ENCODE measurements at places on chromosomes 16 and 17. TPM values are rescaled to one million over a fixed set of nuclear protein-coding genes. Genes with fewer than 3 reads are reported as not detected.
A peak's percentile ranks its signal among the peaks of the same experiment; 100 is the strongest.

PRDM7 gene
- total RNA-seq, result not detected

METTL2A gene
- 28.3 TPM for total RNA-seq

BCO1 gene
- 0.94 TPM for total RNA-seq

SLC6A4 gene
- total RNA-seq, result not detected

ANKS4B gene
- total RNA-seq, result not detected

ZDHHC1 gene
- 3.2 TPM for total RNA-seq

FKBP10 gene
- total RNA-seq, result 90.7 TPM

TBC1D3H gene
- not detected for total RNA-seq

KRT31 gene
- total RNA-seq, result not detected

TPSD1 gene
- total RNA-seq, result not detected

DNA sequence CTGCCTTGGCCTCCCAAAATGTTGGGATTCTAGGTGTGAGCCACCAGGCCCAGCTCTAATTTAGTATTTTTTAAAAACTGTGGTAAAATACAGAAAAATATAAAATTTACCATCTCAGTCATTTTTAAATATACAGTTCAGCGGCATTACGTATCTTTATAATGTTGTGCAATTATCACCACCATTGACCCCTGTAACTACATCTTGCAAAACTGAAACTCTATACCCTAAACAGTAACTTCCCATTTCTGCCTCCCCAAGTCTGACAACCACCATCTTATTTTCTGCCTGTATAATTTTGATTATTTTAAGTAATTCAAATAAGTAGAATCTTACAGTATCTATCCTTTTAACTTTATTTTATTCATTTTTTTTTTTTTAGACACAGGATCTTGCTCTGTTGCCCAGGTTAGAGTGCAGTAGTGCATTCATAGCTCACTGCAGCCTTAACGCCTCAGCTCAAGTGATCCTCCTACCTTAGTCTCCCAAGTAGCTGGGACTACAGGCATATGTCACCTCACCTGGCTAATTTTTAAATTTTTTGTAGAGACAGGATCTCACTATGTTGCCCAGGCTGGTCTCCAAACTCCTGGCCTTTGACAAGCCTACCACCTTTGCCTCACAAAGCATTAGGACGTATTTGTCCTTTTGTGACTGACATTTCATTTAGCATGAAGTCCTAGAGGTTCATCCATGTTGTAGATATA lies 10.9 kb upstream of the GGA2 start:
- no peak for DNase-seq

GRCh38 chr16:14070555-14070876 lies 603 bp upstream of the MRTFB start:
- no peak for DNase-seq

- DNase-seq, result no peak
Measured at GRCh38 chr17:76642994-76643393, 563 bp downstream of the ST6GALNAC1 start.

DNA sequence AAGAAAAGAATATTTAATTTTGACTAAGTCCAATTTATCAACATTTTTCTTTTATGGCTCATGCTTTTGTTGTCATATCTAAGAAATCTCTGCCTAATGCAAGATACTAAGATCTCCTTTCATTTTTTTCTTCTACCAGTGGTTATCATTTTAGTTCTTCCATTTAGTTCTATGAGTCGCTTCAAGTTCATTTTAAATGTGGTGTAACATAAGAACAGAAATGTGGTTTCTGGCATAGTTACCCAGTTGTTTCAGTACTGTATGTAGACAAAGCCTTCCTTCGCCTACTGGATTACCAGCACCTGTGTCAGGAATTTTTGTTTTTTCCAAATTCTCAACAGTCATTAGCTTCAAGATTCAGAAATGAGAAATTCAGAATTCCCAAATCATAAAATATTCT lies 175.7 kb downstream of the PARN start:
- no peak for DNase-seq

DNA sequence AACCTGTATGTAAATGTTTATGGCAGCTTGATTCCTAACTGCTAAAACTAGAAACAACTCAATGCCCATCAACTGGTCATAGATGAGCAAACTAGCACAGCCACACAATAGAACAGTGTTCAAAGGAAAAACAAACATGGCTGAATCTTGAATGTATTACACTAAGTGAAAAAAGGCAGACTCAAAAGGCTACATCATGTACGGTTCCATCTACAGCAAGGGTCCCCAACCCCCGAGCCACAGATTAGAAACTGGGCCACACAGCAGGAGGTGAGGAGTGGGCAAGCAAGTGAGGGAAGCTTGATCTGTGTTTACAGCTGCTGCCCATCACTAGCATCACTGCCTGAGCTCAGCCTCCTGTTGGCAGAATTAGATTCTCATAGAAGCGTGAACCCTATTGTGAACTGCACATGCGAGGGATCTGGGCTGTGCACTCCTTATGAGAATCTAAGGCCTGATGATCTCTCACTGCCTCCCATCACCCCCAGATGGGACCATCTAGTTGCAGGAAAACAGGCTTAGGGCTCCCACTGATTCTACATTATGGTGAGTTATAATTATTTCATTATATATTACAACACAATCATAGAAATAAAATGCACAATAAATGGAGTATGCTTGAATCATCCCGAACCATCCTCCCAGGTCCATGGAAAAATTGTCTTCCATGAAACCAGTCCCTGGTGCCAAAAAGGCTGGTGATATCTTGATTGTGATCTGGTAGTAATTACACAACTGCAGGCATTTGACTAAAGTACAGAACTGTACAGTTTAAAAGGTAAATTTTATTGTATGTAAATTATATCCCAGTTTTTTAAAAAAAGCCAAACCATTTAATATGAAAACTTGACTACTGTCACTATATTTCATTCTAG lies 7.7 kb downstream of the CEP20 start:
- no peak for DNase-seq

DNA sequence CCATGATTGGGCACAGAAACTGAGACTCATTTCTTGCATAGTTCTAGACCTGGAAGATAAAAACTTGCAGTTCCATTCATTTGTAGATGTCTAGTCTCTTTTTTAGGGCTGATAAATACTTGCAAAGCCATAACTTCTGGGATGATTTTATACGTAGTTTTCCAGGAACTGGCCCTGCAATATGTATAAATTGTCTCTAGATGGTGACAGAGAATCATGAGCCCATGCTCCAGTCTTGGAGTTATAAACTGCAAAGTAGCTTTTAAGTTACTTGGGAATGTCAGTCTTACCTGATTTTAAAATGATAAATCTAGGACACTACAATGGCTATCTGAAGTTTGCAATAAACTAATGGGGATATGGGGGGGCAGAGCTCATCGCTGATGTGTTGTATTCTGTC lies 3.0 kb upstream of the ADAMTS18 start:
- DNase-seq, result peak; percentile 16

DNA sequence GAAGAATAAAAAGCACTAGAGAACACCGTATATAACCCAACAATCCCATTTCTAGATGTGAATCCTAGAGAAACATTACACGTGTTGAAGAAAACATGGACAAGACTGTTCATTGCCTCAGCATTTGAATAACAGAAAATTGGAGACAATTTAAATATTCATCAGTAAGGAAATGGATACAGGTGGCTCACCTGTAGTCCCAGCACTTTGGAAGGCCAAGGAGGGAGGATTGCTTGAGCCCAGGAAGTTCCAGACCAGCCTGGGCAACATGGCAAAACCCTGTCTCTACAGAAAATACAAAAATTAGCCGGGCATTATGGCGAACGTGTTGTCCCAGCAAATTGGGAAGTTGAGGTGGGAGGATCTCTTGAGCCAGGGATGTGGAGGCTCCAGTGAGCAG lies 2.7 kb upstream of the ATAD5 start:
- DNase-seq, result no peak

GRCh38 chr17:50211249-50212120 lies 10.1 kb upstream of the COL1A1 start:
- DNase-seq, result no peak

- no peak for DNase-seq
Measured at GRCh38 chr17:1180958-1181752, 1.4 kb upstream of the ABR start.

DNA sequence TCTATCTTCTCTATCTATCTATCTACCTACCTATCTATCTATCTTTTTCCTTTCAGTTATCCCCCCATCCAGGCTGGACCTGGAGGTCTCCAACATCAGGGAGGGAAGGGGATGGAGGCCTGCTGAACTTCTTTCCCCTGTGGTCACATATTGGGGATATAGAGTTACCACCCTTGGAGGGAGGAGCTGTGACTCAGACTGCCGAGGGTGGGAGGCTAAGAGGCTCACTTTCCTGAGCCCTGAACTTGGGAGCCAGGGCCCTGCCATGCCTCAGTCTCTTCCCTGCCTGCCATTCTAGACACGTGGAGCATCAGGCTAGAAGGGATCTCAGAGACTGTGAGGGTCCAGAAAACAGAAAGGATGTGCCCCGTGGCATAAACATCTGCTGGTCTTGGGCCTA lies 8.4 kb downstream of the LRRC3C start:
- no peak for DNase-seq

DNA sequence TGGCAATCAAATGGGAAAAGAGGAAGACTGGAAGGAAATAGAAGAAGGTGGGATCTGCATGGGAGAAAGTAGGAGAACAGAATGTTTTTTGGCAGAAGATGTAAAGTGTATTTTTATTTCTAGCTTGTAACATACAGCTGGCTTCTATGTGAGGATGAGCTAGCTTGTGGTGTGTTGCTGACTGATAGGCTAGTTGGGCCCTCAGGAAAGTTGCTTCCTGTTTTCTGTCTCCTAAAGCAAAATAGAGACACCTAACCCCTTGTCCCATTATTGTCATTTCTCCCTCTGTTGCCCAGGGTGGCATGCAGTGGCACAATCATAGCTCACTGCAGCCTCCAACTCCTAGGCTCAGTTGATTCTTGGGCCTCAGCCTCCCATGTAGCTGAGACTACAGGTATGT lies 15.9 kb downstream of the TNRC6A start:
- no peak for DNase-seq

DNA sequence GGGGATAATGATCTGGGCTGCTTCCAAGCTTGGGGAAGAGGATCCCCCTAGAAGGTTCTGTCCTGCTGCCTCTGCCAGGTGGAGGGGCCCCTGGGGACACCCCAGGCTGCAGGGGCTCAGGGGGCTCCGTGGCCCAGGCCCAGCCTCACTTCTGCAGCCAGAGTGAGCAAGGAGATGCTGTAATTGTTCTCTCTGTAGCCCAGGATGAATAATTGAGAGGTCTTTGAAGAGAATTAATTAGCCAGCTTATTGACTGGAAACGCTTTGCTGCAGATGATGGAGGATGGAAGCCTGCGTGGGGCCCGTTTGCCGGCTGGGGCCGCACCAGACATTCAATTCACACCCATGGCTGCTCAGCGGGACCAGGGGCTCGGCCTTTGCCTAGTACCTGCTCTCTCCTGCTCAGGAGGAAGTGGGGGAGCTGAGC lies 38.5 kb downstream of the TMEM235 start:
- DNase-seq, result no peak

DNA sequence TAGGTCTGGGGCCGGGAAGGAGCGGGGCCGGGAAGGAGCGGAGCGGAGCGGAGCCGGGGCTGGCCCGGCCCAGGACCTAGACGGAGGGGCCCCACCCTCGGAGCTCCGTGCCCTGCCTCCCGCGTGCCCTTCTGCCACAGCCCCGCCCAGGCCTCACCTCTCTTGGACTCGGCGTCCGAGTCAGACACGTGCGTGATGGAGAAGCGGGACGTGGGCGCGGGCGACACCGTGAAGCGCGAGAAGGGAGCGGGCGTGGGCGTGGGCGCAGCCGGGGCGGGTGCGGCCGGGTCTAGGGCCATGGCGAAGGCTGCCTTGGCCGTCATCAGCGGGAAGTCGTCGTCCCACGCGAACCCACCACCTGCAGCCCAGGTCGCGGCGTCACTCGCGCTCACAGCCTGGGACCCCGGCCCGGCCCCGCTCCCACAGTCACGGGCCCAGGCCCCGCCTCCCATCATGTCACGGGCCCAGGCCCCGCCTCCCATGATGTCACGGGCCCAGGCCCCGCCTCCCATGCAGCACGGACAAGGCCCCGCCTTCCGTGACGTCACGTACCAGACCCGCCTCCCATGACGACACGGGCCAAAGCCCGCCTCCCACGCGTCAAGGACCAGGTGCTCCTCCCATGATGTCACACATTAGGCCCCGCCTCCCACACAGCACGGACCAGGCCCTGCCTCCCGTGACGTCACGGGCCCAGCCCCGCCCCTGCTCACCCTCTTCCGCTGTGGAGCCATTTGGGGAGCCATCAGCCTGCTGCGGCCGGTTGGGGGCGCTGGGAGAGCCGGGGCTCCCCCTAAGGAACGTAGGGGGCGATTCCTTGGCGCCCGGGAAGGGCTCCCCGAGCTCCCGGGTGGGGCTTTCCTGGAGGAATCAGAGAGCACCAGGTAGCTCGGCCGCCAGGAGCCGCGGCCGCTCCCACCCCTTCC lies 45.8 kb upstream of the PVALEF start:
- peak; percentile 78 for DNase-seq

- no peak for DNase-seq
Measured at GRCh38 chr17:77571155-77571981, 387.1 kb upstream of the TNRC6C start.

DNA sequence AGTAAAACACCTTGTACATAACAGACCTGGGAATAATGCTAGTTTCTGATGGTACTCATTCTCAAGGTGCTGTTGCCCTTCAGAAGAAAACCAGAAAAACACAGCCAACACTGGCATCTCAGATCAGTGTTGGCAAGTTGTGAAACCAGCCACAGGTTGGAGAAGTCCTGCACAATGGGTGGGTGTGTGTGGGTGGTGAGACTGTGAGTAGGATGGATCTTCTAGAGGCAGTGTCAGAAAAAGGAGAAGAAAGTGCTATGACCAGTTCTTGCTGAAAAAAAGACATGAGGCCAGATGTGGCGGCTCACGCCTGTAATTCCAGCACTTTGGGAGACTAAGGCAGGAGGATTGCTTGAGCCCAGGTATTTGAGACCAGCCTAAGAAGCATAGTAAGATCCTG lies 35.2 kb upstream of the SMIM36 start:
- no peak for DNase-seq

DNA sequence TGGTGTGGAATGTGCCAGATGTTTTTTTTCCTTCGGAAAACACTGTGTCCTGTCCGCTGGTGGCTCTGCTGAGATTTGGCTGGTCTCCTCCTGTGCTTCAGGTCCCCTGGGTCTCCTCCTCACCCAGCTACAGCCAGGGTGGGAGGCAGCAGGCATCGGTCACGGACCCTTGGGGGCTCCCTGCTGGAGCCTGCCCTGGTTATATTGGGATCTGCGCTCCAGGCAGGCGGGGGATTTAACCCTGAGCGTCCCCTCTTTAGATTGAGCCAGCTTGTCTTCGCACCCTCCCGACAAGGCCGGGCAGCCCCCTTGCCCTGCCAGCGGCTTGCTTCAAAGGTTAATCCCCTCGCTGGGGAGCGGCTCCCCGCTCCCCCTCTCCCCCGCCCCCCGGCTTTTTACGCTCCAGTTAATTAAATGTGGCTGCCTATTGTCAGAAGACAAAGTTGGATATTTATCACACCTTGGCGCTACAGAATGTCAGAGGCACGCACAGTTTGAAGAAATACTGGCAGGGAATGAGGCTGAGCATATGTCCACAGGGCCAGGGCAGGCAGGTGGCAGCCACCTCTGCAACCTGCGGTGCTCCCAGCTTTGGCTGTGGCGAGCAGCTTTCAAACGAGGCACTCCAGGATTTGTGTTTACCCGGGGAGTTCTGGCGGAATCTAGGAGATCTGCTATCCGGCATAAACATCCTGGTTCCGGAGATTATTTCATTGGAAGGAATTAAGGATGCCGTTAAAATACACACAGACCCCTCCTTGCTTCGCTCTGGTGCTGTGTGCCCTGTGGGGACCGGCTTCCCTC lies 38.2 kb upstream of the GSE1 start:
- no peak for DNase-seq

- DNase-seq, result no peak
Measured at GRCh38 chr16:87423429-87423828, 31.3 kb downstream of the MAP1LC3B start.
